ENCODE measurements at places on chromosomes 2 and 18. TPM values are rescaled to one million over a fixed set of nuclear protein-coding genes. Genes with fewer than 3 reads are reported as not detected.

Gene LRRC30
- not detected for total RNA-seq

Gene POU3F3
- not detected for total RNA-seq

Gene ITGB6
- total RNA-seq: not detected

Gene STPG4
- 0.44 TPM for total RNA-seq

Gene PPIL3
- total RNA-seq: 47.7 TPM

Gene UGT1A4
- not detected for total RNA-seq

Gene ACVR1C
- 2.2 TPM for total RNA-seq

Gene KRCC1
- 20.5 TPM for total RNA-seq

- peaks cover 65% of the 10 kb centered on the region for H3K36me3 ChIP-seq
- peaks cover 23% of the 10 kb centered on the region for H3K4me1 ChIP-seq
- no peaks in the 10 kb centered on the region for H3K27me3 ChIP-seq
- peak overlapping the region; percentile 77 for H3K27ac ChIP-seq
- no peak for DNase-seq
- H3K4me3 ChIP-seq: no peak overlapping the region
These were observed 34.1 kb downstream of the NOP58 start for GRCh38 chr2:202299712-202300111.

DNA sequence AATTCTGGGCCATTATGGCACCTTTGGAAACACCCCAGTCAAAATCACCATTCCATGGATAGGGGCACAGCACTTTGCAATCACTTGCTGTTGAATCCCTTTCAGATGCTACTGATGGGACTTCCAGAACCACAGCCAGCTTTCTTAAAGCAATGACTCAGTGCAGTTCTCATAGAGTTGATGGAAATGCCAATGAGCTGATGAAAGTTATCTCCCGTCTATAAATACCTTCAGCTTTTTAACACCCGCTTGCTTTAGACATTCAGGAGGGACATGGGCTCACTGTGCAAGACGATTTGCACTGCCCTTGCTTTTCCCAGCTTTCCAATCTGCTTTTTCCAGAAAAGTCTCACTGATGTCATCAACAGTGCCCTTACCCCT is 66.7 kb upstream of the RPL31 start:
- peaks cover 8% of the 10 kb centered on the region for H3K4me1 ChIP-seq
- H3K27me3 ChIP-seq: no peaks in the 10 kb centered on the region
- peaks cover 2% of the 10 kb centered on the region for H3K36me3 ChIP-seq

DNA sequence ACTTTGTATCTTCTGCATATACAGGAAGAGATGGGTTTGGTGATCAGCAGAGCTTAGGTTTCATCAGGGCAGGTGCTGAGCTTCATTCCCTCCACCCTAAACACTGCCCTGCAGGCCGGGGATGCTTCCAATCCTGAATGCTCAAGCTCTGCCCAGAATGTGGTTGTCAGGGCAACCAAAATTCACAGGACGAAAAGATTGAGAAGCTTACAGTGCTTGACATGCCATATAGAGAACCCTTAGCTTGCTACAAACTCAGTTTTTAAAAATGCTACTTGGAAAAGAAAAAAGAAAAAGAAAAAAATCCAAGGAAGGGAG is 65.6 kb downstream of the SH3RF3 start:
- H3K27me3 ChIP-seq: peaks cover 20% of the 10 kb centered on the region
- no peak for DNase-seq
- no peak overlapping the region for H3K27ac ChIP-seq
- no peaks in the 10 kb centered on the region for H3K36me3 ChIP-seq

GRCh38 chr2:237629739-237630138 is 2.4 kb downstream of the LRRFIP1 start:
- no peak overlapping the region for H3K4me3 ChIP-seq
- peaks cover 50% of the 10 kb centered on the region for H3K27me3 ChIP-seq
- H3K4me1 ChIP-seq: peaks cover 18% of the 10 kb centered on the region
- no peaks in the 10 kb centered on the region for H3K36me3 ChIP-seq
- no peak for DNase-seq

- H3K27ac ChIP-seq: no peak overlapping the region
- no peak for DNase-seq
- no peaks in the 10 kb centered on the region for H3K27me3 ChIP-seq
- no peaks in the 10 kb centered on the region for H3K4me1 ChIP-seq
- H3K36me3 ChIP-seq: no peaks in the 10 kb centered on the region
These were observed 164.3 kb downstream of the ZNF521 start for GRCh38 chr18:25187521-25188192.

DNA sequence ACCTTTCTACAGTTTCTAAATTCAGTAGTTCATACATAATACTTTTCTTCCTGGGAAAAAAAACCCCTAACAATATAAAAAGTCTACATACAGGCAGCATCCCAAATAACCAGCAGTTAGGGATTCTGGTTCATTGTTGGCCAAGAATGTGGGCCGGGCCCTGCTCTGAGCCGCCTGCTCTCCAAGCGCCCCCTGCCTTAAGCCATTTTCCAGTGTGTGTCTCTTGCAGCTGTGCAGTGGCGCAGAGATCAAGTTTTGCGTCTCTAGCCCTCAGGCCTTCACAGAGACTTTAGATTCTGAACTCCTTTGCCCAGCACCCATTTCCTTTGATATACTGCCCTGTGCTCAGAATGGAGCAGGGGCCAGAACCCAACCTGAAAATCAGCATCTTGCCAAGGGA is 32.9 kb downstream of the RMC1 start:
- peak overlapping the region; percentile 71 for H3K27ac ChIP-seq
- peaks cover 26% of the 10 kb centered on the region for H3K4me1 ChIP-seq
- H3K27me3 ChIP-seq: no peaks in the 10 kb centered on the region
- peaks cover 71% of the 10 kb centered on the region for H3K36me3 ChIP-seq

- no peak overlapping the region for H3K4me3 ChIP-seq
- peaks cover 25% of the 10 kb centered on the region for H3K27me3 ChIP-seq
- no peak overlapping the region for H3K27ac ChIP-seq
These were observed 127.7 kb downstream of the RNF152 start for GRCh38 chr18:61765097-61765496.

DNA sequence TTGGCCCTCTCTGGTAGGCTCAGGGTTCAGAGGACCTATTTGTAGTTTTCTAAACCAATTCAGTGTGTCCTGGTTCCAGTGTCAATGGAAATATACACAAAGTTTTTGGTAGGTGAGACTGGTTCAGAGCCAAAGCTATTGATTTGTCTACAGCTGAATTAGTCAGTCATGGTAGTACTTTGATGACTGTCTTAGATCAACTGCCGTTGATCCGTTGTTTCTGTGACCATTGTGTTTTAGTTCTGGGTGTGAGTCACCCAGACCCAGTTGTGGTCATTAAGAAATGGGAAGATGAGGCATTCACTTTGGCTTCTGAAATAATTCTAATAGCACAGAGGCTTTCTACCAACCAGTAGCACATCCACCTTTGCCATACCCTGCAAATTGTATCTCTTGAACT is 16.0 kb upstream of the RPE start:
- H3K4me1 ChIP-seq: peaks cover 4% of the 10 kb centered on the region
- no peak overlapping the region for H3K4me3 ChIP-seq
- no peak overlapping the region for H3K27ac ChIP-seq
- no peaks in the 10 kb centered on the region for H3K36me3 ChIP-seq
- no peak for DNase-seq

DNA sequence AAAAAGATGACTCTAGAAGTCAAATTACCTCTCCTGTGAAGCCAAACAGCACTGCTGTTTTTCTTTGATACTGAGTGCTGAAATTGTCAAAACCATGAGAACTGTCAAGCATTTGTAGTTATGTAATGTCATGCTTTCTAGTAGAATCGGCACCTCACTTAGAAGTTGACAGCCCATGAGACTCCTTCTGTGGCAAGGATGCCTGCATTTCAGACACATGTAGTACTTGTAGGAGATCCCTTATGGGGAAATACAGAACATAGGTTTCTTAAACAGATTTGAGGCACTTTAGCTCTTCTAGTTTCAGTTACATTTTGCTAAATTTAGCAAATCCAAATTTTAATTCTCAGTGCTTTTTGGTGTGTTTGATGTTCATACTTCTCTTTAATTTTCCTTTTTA is 15.7 kb downstream of the ZNF407 start:
- H3K36me3 ChIP-seq: no peaks in the 10 kb centered on the region
- H3K27me3 ChIP-seq: no peaks in the 10 kb centered on the region
- H3K4me3 ChIP-seq: no peak overlapping the region

GRCh38 chr2:16974688-16975087 is 309.1 kb upstream of the CYRIA start:
- no peak overlapping the region for H3K27ac ChIP-seq
- H3K4me1 ChIP-seq: no peaks in the 10 kb centered on the region
- H3K36me3 ChIP-seq: no peaks in the 10 kb centered on the region
- no peak for DNase-seq
- no peaks in the 10 kb centered on the region for H3K27me3 ChIP-seq
- H3K4me3 ChIP-seq: no peak overlapping the region

DNA sequence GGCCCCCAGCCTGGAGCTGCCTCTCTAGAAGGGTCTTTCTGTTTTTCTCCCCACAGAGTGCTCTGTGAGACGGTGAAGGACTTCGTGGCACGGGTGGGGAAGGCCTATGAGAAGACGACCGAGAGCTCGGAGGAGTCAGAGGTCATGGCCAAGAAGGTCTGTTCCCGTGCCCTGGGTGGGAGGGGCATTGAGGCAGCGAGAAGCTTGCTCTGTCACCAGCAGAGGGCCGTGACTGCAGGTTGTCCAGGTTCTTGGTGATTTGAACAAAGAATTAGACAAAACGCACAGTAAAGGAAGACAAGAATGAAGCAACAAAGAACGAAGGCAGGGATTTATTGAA is 93.9 kb downstream of the DGKD start:
- H3K36me3 ChIP-seq: peaks cover 44% of the 10 kb centered on the region
- no peak overlapping the region for H3K27ac ChIP-seq
- H3K27me3 ChIP-seq: no peaks in the 10 kb centered on the region
- H3K4me1 ChIP-seq: peaks cover 12% of the 10 kb centered on the region

- H3K27me3 ChIP-seq: no peaks in the 10 kb centered on the region
- H3K4me1 ChIP-seq: no peaks in the 10 kb centered on the region
- no peak for DNase-seq
- no peak overlapping the region for H3K27ac ChIP-seq
- H3K36me3 ChIP-seq: no peaks in the 10 kb centered on the region
- H3K4me3 ChIP-seq: no peak overlapping the region
These were observed 1288.7 kb downstream of the CNTNAP5 start for GRCh38 chr2:125313806-125314205.

- H3K27me3 ChIP-seq: no peaks in the 10 kb centered on the region
- H3K4me1 ChIP-seq: no peaks in the 10 kb centered on the region
- no peak overlapping the region for H3K27ac ChIP-seq
- no peak for DNase-seq
- H3K4me3 ChIP-seq: no peak overlapping the region
These were observed 185.5 kb downstream of the NOL4 start for GRCh38 chr18:34039201-34039600.

DNA sequence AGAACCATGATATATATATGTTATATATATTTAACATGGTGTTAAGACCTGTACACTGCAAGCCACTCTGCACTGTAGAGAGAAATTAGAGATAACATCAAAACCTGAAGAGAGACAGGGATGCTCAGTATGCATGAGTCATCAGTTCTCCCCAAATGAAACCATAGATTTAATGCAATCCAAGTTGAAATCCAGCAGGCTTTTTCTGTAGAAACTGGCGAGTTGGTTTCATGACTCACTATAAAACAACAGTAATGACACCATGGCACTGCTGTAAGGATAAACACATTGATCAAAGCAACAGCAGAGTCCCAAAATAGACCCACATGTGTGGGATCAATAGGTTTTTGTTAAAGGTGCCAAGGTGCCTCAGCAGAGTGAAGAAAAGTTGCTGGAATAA is 65.8 kb downstream of the RTP5 start:
- peaks cover 11% of the 10 kb centered on the region for H3K4me1 ChIP-seq
- H3K27me3 ChIP-seq: no peaks in the 10 kb centered on the region
- DNase-seq: no peak

DNA sequence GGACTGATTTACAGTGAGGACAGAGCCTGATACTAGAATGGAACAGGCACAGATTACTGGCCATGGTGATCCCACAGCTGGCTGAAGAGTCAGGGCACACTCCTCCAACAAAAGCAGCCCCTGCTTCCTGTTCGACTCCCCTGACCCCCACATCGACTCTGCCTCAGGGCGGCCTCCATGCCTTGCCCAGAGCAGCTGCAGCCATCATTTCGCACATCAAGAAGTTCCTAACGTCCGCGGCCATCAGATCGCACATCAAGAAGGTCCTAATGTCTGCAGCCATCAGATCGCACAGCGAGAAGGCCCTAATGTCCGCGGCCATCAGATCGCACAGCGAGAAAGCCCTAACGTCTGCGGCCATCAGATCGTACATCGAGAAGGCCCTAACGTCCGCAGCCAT is 192.8 kb upstream of the PXDN start:
- H3K4me3 ChIP-seq: no peak overlapping the region
- no peak overlapping the region for H3K27ac ChIP-seq
- DNase-seq: no peak

- no peak for DNase-seq
- H3K27me3 ChIP-seq: peaks cover 66% of the 10 kb centered on the region
- peak overlapping the region; percentile 14 for H3K27ac ChIP-seq
- H3K4me1 ChIP-seq: peaks cover 32% of the 10 kb centered on the region
- peaks cover 1% of the 10 kb centered on the region for H3K36me3 ChIP-seq
- H3K4me3 ChIP-seq: peak overlapping the region; percentile 70
These were observed 2.8 kb downstream of the FZD5 start for GRCh38 chr2:207766697-207767460.

GRCh38 chr18:9615280-9615797 is 980 bp upstream of the PPP4R1 start:
- no peak for DNase-seq
- peaks cover 6% of the 10 kb centered on the region for H3K27me3 ChIP-seq
- peak overlapping the region; percentile 72 for H3K4me3 ChIP-seq
- peak overlapping the region; percentile 78 for H3K27ac ChIP-seq
- peaks cover 10% of the 10 kb centered on the region for H3K36me3 ChIP-seq

GRCh38 chr2:10863837-10864236 is 47.9 kb upstream of the KCNF1 start:
- peak overlapping the region; percentile 6 for H3K27ac ChIP-seq
- peaks cover 45% of the 10 kb centered on the region for H3K4me1 ChIP-seq
- H3K36me3 ChIP-seq: no peaks in the 10 kb centered on the region

DNA sequence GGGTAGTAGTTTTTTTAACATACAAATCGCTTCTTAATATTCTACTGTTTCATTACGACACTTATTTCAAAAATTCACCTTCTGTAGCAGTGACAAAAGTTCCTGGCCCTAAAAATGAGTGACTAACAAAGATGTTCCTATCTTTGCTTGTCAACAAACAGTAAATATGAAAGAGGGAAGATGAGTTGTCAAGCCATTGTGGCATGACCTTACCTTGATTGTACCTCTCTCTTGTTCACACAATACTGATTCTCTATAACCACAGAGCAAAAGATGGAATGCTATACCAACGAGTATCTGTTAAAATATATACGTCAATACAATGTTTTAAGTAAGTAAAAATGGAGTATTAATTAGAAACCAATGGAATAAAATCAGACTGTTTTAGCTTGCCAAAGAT is 14.7 kb upstream of the GCG start:
- H3K4me3 ChIP-seq: no peak overlapping the region
- H3K27ac ChIP-seq: no peak overlapping the region
- no peaks in the 10 kb centered on the region for H3K36me3 ChIP-seq
- H3K4me1 ChIP-seq: peaks cover 3% of the 10 kb centered on the region
- no peak for DNase-seq
- H3K27me3 ChIP-seq: peaks cover 37% of the 10 kb centered on the region

DNA sequence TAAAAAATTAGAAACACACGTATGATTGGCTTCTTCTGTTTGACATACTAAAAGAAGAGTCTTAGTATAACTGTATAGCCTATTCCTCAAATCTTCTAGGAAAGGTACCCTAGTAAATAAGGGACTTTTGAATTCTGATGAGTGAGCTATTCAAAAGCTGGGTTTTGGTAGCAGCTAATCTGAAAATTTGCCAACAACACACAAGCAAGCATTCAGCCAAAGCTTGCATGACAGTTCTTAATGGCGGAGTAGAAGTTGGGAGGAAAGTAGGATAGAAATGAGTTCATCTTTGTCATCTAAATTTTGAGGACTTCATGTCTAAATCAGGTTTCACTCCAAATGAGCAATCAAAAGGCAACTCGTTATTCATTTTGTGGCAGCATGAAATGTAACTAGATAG is 813.0 kb downstream of the MBD2 start:
- H3K27me3 ChIP-seq: no peaks in the 10 kb centered on the region
- H3K36me3 ChIP-seq: no peaks in the 10 kb centered on the region
- no peak overlapping the region for H3K4me3 ChIP-seq

Measured in activated CD4-positive, alpha-beta T cell treated with anti-CD3 and anti-CD28 coated beads, Interleukin-2, amount 10 ng/mL, durations not matched to agents 7 days and 5 days (primary cell).